ENCODE measurements at places on chromosomes 6 and 20.

- DNase-seq, result no peak
These were observed 60.6 kb downstream of the RIPOR3 start for GRCh38 chr20:50630578-50631263.

DNA sequence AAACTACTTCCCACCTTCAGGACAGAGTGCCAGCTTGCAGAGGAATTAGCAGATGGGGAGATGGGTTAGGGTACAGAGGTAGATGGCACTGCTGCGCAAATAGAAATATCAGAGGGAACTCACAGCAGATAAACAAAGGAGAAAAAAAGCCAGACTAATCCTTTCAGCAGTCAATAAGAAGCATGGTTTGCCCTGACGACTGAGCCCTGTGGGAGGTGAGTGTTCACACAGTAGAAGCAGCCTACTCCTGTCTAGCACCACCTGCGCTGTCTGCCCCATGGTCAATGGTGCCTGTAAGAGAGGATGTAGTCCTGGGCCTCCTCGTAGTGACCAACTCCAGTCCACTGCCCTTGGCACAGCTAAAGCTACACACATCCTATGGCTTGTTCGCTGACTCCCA, 174.1 kb downstream of the IBTK start:
- no peak for DNase-seq

- no peak for DNase-seq
These were observed 1.4 kb upstream of the SNTA1 start for GRCh38 chr20:33444797-33445560.

DNA sequence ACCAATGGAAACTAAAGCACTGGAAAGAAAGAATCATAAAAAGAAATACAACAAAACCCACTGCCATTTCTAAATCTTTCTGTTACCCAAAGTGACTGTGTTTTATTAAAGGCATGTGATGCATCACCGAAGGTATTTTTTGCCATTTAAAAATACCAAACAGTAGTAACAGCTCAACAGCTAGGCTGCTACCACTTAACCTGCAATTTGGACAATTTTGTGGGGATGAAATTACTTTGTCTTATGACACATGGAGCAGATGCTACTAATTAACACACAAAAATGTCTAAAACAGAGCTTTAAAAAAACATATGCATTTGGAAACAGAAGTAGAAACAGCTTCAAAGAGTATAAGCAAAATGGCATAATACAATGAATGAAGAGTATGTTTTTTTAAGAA, 97.4 kb downstream of the ATXN1 start:
- DNase-seq, result no peak

DNA sequence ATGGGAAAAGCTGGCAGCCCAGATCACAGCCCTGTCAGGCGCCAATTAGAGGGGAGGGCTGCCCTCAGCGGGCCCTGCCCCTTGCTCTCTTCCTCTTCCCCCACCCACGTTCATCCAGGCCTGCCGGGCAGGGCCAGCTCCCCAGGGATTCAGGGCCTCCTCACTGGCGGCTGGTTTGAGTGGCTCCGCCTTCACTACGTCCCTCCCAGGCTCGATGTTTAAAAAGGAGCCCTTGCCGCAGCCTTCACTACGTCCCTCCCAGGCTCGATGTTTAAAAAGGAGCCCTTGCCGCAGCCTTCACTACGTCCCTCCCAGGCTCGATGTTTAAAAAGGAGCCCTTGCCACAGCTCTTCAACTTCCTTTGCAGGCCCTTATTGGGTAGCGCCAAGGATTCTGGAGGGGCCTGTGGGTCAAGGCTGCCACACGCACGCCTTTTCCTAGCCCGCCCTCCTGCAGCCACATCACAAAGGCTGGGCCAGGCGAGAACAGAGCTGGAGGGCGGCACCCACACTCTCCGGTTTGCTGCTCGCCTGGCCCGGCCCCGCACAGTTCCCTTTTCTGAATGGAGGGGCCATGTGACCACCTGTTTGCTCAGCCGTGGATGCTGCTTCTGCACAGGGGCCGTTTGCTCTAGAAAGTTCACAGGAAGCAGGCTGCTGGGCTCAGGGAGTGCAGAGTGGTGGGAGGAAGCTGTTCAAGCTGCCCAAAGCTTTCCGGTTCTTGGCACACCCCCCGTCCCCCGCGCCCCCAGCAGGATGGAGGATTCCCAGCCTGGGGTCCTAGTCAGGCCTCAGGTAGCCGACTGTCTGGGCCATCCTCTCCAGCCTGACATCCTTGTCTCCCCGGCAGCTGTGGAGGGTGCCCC, 1.6 kb downstream of the SLC17A9 start:
- no peak for DNase-seq

- no peak for DNase-seq
These were observed 1.4 kb upstream of the SSR1 start for GRCh38 chr6:7314414-7314813.

Data from stimulated activated CD4-positive, alpha-beta T cell treated with anti-CD3 and anti-CD28 coated beads, Interleukin-15, amount 100 ng/mL, for 1 hour (primary cell).